Fibroblast of skin of abdomen (primary cell): ENCODE measurements at places on chromosomes 4 and X.

DNA sequence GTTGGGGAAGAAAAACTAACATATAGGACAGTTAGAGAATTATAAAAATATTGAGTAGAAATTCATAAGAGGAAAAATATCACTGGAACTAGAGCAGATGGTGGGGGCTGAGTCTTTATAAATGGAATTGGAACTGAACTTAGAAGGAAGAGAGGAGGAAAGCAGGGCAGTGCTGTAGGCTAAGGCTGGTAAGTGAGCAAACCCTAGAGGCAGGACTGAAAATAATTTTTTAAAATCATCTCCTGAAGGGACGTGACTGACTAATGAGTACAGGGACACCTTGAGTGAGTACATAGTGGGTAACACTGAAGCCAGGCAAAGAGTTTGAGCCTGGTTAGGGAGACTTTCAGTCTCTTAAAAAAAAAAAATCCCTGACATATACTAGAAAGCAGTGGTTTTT lies 63.3 kb downstream of the GALNT7 start:
- no peak for DNase-seq

- no peak for DNase-seq
These were observed 103.2 kb upstream of the LANCL3 start for GRCh38 chrX:37468124-37468739.

DNA sequence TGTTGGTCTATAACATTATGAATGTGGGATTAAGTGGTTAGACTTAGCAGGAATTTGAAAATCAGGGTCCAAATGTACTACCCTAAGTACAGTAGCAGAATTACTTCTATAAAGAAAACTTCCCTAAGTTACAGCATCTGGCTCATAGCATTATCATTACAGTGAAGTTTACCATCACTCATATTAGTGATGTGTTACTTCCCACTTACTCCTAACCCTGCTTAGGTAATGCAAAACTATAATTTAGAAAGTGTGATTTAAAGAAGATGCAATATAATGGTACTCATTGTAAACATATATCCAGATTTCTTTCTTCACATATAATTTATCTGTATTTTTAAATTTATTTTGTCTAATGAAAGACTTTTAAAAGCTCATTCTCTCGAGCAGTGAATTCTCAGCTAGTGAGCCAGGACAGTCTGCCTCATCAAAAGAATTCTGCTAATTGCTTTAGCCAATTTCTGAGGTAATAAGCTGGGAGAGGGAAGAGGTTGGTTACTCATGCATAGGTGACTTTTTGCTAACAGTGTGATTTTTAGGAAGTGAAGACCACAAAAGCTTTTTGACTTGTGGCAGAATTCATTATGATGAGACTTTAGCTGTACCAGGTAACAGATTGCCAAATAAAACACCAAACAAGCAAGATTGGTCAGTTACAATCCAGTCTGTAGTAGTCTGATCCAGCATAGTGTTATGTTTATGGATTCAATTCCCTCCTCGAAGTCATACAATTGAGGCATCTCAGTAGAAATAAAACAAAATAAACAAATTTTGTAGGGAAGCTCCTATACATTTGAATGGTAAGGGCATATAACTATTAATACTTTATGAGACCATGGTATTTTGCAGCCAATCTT lies 21.0 kb downstream of the PLS3 start:
- DNase-seq, result no peak

- no peak for DNase-seq
These were observed 5.6 kb downstream of the PDGFRA start for GRCh38 chr4:54234497-54235205.

- DNase-seq, result no peak
These were observed 512 bp upstream of the ANTXR2 start for GRCh38 chr4:80073473-80074008.
